Stimulated activated CD8-positive, alpha-beta memory T cell treated with anti-CD3 and anti-CD28 coated beads, Interleukin-4, amount 100 ng/mL, for 1 hour (primary cell): ENCODE measurements at places on chromosomes 7 and 10.

DNA sequence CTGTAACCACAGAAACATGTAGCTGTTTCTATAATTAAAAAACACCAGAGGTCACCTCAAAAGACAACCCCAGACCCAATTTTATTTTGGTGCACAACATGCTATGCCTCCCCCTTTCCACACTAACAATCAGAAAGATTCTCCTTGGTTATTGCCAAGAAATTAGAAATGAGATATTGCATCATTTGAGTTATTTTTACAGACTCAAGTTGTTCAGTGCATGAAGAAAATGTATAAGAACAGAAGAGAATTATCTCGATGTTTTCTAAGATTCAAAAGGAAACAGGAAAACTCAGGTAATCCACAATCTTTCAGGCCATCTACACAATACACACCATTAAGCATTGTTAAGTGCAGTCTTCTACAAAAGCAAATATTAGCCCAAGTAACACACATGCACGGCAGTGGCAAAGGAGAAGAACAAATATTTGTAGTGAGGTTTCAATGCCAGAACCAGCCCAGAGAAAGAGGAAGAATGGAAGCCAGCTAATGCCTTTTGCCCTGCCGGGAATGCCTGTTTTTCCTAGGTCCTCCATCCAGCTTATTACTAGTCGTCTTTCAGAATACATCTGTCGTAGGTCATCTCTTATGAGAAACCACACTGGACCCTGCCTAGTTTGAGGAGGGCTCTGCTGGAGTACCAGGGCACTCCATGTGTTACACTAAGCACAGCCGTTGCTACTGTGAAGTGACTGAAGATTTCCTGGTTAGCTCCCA, 67.6 kb upstream of the C1GALT1 start:
- no peak for DNase-seq

GRCh38 chr10:4067931-4068561, 283.0 kb upstream of the KLF6 start:
- DNase-seq: no peak

GRCh38 chr7:87404674-87405073, 59.2 kb downstream of the CROT start:
- DNase-seq: no peak

- no peak for DNase-seq
Measured at GRCh38 chr10:61140765-61141392, 196.9 kb upstream of the RHOBTB1 start.

DNA sequence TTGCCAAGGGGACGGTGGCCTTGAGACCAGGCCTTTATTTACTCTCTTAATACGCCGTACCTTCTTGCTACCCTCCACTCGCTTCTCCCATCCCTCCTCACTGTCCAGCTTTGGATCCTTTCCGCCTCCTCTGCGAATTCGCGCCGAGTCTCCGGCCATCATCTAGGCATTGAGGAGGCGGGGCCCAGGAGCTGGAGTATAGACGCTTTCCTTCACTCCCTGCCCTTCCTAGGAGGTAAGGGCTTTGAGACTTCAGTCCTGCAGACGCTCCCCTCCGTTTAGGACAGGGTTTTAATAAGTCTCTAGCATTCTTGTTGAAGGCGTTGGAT, 538 bp downstream of the TFAM start:
- DNase-seq: no peak

DNA sequence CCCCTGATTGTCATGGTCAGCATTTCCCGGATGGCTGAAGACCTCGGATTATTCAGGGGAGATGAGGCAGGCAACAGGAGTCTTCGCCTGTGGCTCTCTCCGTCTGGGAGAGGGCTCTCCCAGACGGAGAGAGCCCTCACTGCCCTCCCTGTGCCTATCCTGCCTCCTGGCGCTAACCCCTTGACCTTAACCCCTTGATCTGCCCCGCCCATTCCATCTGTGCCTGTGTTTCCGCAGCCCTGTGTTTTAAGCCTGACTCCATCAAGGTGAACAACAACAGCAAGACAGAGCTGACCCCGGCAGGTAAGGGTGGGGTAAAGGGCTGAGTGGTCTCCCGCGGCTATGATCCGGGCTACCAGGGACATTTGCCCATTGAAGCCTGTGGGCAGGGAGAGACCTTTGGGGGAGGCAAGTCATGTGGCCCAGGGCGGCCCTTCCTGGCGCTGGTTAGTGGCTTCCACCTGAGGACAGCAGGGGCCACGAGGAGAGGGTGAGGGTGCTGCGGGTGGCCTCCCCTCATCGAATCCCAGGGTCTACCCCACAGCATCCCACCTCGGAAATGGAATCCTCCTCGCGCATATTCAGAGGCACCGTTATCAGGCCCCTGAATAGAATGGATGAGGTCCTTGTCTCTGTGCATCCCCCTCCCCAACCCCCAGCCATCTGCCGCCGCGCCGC, 4.2 kb upstream of the MUC12 start:
- DNase-seq: no peak

- no peak for DNase-seq
Measured at GRCh38 chr7:14902589-14903067, at the start of gene DGKB. TSS of gene DGKB (minus strand) at chr7:14902751.

GRCh38 chr10:86663576-86664339, 4.6 kb upstream of the LDB3 start:
- DNase-seq: no peak
